ENCODE measurements at places on chromosomes 12 and 14. TPM values are rescaled to one million over a fixed set of nuclear protein-coding genes. Genes with fewer than 3 reads are reported as not detected.

The KRT75 gene
- total RNA-seq, result not detected

The SLC15A4 gene
- 28.8 TPM for total RNA-seq

The ASCL1 gene
- not detected for total RNA-seq

The CNTN1 gene
- total RNA-seq, result under 0.01 TPM

The OVCH1 gene
- total RNA-seq, result not detected

The AQP6 gene
- total RNA-seq, result not detected

The SLC4A8 gene
- 2.5 TPM for total RNA-seq

The NKX2-1 gene
- not detected for total RNA-seq

The DYRK4 gene
- total RNA-seq, result 24.5 TPM

The RTL1 gene
- not detected for total RNA-seq

All from vein endothelial cell (primary cell).